ENCODE measurements at places on chromosomes 13 and 19. TPM values are rescaled to one million over a fixed set of nuclear protein-coding genes. Genes with fewer than 3 reads are reported as not detected.

- no peak for DNase-seq
- H3K36me3 ChIP-seq, result no peaks in the 10 kb centered on the region
- H3K4me1 ChIP-seq, result no peaks in the 10 kb centered on the region
- no peak overlapping the region for H3K4me3 ChIP-seq
- no peak overlapping the region for H3K27ac ChIP-seq
Measured at GRCh38 chr13:77521595-77522367, 13.7 kb upstream of the SCEL start.

ZNF442 gene
- total RNA-seq, result 1.2 TPM

SIGLEC14 gene
- total RNA-seq, result not detected

GRCh38 chr19:799076-799881, 2.0 kb downstream of the PTBP1 start:
- H3K27ac ChIP-seq, result peak overlapping the region; percentile 91
- DNase-seq, result no peak
- H3K4me3 ChIP-seq, result peak overlapping the region; percentile 89
- H3K4me1 ChIP-seq, result peaks cover 69% of the 10 kb centered on the region
- H3K27me3 ChIP-seq, result no peaks in the 10 kb centered on the region

GIPC1 gene
- total RNA-seq, result 47.6 TPM

MEIS3 gene
- 3.4 TPM for total RNA-seq

TNFSF13B gene
- total RNA-seq, result 1.0 TPM

GRCh38 chr13:33711436-33711835, 106.5 kb upstream of the RFC3 start:
- H3K27ac ChIP-seq, result no peak overlapping the region
- no peak for DNase-seq
- H3K4me1 ChIP-seq, result no peaks in the 10 kb centered on the region
- no peak overlapping the region for H3K4me3 ChIP-seq

GRCh38 chr13:72970956-72971355, 87.8 kb upstream of the KLF5 start:
- no peaks in the 10 kb centered on the region for H3K27me3 ChIP-seq
- no peak for DNase-seq
- H3K36me3 ChIP-seq, result peaks cover 36% of the 10 kb centered on the region
